ENCODE measurements at places on chromosomes 1 and 21. TPM values are rescaled to one million over a fixed set of nuclear protein-coding genes. Genes with fewer than 3 reads are reported as not detected.

Gene S100A16
- polyA plus RNA-seq = not detected

Gene CACNA1S
- not detected for polyA plus RNA-seq

DNA sequence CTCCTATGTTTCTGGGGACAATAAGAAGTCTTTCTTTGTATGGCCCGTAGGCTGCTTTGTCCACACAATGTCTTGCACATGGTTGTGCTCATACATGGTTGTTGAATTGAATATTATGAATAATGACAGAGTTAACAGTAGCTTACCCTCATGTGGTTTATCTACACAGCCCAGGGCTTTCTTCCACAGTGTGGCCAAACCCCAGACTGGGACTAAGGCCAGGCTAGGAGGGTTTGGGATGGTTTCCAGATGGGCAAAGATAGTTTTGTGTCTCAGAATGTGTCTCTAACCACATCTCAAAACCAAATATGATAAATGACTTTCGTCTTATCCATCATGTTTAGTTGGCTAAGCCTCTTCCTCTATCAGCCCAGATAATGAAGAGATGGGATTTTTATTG is 65.2 kb downstream of the CACNA1E start:
- DNase-seq = no peak

Gene RHOU
- 0.15 TPM for polyA plus RNA-seq

DNA sequence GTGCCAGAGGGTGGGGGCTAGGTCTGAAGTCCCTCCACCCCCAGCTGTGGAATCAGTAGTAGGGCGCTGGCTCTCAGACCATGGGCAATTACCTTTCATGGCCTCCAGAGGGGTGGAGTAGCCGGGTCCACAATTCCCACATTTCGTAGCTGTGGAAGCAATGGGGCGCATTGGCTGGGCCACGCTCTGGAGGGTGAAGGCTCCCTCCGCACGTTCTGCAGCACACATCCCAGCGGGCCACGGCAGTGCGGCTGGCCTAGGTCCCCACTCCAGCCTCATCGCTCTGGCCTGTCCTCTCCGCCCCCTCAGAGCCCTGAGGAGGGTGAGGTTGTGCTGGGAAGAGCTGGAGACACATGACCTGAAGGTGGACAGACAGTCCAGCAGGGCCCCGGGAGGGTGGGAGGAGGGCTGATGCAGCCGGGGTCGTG is 2.9 kb downstream of the SELENBP1 start:
- no peak for DNase-seq

- no peak for DNase-seq
Measured at GRCh38 chr1:76379506-76379905, 305.0 kb downstream of the ST6GALNAC3 start.

GRCh38 chr1:208202333-208202995 is 41.7 kb downstream of the PLXNA2 start:
- DNase-seq = no peak

DNA sequence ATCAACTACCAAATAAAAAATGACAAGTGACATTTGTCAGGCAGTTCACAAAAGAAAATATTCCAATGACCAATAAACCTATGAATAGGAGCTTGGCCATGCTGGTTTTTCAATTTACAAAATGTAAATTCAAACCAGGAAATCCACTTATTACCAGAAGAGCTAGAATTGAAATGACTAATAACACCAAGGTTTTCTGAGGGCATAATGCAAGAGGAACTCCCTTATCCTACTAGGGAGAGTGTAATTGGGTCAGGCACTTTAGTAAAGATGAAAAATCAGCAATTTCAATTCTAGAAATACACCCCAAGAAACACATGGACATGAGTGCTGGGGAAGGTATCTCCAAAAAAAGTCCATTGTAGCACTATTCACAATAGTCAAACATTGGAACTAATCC is 16.7 kb upstream of the TIAM1 start:
- no peak for DNase-seq

Gene IL20
- not detected for polyA plus RNA-seq

GRCh38 chr1:220224611-220225124 is 47.6 kb downstream of the RAB3GAP2 start:
- no peak for DNase-seq

DNA sequence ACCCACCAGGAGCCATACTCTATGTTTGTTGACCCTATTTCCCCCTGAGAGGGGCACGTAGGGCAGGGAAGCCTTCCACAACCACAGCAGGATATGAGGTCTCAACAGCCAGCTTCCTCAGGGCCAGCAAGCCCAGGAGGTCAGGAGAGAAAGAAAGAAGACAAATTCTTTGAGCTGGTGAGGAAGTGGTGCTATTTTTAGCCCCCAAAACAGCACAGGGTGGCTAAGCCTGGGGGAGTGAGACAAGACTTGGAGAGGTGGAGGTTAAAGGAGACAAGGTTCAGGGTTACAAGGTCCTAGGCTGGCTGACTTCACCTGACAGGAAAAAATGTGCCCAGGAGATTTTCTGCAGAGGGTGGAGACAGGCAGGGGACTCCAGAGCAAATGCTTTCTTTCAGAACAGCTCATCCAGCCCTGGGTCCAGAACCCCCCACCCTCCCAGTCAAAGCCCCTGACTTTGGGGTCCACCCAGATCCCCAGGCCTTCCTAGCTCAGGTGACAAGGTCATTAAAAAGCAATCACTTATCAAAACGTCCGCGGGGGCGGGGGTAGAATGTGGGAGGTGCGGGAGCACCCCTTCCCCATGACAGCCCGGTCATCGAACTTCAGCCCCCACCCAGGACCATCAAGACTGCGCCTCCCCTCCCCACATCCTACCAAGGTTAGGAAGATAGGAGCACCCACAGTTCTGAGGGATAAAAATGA is 1.3 kb downstream of the SV2A start:
- no peak for DNase-seq

Gene SH2D1B
- not detected for polyA plus RNA-seq

DNA sequence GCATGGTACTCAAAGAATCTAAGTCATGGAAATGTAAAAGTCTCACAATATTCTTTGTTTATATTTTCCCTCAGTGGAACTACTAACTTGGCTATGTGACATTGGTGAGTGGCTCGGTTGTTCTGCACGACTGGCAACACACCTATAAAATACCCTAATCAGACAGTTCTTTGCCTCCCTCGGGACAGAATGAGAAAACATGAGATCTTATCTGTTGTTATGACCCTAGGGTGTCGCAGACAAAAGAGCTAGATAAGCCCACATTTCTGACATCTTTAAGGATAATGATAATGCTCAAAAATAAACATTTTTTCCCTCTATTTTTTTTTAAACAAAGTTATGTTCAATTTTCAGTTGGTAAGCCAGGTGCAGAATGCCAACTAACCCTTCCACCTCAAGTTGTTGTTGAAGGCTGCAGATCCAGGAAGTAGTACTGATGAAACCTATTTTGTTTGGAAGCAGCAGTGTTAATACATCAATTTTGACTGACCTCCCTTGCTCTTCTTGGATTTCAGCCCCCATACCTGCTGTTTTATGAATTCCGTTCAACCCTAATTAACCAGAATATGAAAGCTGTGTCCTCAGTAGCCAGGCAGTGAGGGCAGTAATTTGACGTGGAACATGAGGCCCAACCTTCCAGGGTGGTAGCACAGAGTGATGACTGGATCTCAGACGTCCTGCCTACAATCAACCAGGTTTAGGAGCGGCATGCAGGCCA is 108.7 kb upstream of the DUSP10 start:
- DNase-seq = no peak

GRCh38 chr1:24898152-24898908 is 31.7 kb downstream of the RUNX3 start:
- DNase-seq = no peak

DNA sequence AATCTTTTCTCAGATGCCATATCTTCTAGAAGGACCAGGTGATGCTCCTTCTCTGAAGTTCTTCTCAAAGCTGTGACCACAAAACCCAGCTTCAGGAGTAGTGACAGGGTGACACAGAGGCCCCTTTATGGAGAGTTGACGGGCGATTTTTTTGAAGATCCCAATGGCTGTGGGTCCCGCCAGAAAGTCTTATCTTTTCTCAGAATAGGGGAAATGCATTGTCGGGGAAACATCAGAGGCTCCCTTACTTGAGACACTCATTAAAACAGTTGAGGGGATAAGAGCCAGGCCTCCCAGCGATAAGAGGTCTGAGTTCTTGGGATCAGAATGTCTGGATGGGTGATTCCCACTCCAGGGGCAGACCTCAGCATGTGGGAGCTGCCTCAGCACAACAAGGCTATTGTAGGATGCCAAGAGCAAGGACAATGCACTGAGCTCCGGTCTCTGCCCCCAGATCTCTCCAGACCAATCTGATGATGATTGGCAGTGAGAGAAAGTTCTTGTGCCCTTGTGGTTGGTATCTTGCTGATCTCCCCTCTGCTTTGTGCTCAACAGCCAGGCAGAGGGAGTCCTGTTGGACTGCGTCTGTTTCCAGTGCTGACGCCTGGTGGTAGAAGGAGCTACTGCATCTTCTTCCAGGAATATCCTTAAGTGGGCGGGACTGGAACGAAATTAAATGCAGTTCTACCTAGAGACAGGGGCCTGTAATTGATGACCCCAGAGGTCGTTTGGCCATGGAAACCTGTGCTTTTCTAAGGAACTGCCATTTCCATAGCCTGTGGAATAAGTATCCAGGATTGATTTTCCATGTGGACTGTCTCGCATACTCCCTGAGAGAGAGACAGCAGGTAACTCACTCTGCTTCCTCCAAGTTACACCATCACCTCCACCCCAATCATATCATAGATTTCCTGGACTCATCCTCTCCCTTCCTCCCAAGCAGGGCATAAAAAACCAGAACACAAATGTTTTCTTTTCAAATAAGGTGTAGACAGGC is 6.8 kb upstream of the ACKR1 start:
- peak; percentile 60 for DNase-seq

Gene OR2L5
- not detected for polyA plus RNA-seq

- no peak for DNase-seq
Measured at GRCh38 chr1:170562646-170563338, 30.8 kb downstream of the GORAB start.

DNA sequence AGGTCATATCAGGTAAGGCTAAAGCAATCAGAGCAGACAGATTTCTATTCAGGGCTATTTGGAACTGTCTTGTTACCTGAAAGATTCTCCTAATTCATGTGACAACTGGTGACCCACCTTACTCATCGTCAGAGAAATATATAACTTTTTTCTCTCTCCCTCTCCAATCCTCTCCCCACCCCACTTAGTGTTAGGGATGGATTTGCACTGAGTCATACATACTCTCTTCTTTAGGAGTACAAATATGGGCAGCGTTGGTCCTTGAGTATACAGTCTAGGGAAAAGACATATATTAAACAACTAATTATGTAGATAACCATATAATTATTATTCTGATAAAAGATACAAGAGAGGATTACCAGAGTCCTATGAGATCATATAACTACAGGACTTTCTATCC is 246.3 kb downstream of the HHIPL2 start:
- DNase-seq = no peak

Gene KRTAP19-2
- polyA plus RNA-seq = not detected

DNA sequence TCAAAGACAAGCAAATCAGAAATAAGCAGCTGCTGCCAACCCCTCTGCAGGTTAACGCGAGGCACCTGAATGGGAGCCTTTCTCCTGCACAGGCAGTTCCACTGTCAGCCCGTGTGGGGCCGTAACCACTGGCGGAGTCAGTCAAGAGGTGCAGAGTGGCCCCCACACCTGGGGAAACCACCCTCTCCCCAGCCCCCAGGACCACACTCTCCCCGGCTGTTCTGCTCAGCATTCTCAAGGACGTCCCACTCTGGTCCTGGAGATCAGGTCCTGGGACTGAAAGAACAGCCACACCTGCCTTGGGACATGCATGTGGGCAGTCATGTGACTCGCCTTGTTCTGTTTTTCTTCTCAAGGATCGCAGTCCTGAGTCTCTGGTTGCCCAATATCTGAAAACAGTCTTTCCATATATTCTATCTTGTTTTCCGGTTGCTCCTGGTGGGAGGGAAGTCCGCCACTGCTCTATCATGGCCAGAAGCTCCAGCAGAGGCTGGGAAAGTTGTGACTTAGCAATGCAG is 252.5 kb downstream of the PTPRU start:
- DNase-seq = no peak

DNA sequence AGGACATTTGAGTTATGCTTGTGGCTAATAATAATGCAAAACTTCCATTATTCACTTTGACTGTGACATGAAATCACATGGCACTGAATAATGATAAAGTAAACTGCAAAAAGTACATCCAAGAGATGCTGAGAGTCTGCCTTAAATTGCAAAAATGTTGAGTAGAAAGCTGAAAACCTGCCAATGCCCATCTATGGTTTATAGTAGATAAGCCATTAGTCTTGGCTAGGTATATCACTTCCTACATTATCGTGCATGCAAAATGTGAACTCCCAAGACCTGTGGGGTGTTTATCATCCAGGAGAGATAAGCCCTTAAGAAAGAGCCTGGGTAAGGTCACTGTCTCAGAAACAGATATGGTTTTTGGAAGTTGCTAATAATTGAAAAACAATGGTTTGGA is 208.7 kb upstream of the DPYD start:
- no peak for DNase-seq

DNA sequence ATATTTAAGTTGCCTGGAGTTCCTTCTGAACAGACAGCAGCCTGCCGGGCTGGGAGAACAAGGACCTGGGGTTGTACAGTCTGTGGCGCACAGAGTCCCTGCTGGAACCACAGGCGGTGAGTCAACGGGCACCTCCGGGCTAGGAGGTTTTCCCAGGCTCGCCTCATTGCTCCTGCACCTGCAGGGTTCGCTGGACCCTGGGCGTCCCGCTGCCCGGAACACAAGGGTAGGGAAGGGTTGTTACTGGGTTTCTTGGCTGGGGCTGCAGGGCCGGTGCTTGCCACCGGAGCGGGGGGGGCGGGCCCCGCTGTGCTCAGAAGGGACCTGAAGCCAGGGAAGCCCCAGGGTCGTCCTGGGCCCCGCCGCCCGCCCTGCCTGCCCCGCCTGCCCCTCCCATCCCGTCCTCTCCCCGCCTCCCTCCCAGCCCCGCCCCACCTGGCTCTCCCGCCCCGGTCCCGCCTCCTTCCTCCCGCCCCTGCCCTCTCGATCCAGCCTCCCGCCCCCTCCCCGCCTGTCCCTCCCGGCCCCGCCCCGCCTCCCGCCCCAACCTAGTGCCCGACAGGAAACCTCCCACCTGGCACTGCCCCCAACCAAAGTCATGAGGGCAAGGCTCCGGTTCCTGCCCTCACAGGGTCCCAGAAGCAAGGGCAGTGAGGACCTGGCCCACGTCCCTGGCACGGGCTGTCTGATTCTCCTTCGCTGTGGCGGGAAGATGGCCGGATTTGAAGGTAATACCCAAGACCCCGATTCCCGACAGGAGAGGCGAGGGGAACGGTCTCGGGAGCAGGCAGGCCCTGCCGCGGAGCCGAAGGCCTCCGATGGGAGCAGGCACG is 6.8 kb downstream of the JMJD4 start:
- peak; percentile 39 for DNase-seq

Gene CFAP126
- not detected for polyA plus RNA-seq

- no peak for DNase-seq
Measured at GRCh38 chr1:185375583-185375982, 58.5 kb upstream of the IVNS1ABP start.

GRCh38 chr21:14382486-14382834 is 486 bp downstream of the HSPA13 start:
- DNase-seq = no peak

- peak; percentile 54 for DNase-seq
Measured at GRCh38 chr1:39816415-39817090, 27.9 kb upstream of the BMP8B start.
